ENCODE measurements at places on chromosomes 7 and 10.

DNA sequence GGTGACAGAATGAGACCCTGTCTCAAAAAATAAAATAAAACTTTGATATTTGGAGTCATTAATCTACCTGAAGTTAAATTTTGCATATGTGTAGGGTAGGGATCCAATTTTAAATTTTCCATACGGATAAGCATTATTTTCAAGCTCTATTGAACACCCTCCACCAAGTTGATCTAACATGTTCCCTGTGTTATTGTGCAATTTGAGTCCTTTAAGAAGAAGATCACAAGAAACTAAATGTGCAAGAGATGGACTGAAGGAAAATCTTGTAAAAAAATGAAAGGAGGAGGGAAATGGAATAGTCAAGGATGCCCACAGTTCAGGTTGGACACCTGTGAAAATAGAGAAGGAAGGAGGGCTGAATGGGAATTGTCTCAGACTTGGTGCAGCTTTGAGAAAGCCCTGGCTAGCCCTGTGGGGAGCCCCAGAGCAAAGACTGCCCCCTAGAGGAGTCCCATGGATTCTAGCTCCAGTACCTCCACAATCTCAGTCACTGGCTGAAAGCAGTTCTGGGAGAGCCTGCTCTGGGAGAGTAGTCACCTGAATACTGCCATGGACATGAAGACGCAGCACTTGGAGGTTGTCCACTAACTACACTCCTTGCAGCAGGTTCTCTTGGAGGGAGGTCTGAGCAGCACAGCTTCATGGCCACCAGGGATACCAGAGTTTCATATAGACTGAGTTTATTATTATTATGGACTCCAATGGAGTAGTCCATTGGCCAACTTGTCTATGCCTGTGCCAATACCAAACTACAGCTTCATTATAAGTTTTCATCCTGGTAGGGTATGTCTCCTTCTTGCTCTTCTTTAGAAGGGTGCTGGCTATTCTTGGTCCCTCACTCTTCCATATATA is 5.7 kb upstream of the TIAL1 start:
- DNase-seq, result peak; percentile 57

- DNase-seq, result no peak
Measured at GRCh38 chr10:5812283-5813090, 747 bp downstream of the GDI2 start.

DNA sequence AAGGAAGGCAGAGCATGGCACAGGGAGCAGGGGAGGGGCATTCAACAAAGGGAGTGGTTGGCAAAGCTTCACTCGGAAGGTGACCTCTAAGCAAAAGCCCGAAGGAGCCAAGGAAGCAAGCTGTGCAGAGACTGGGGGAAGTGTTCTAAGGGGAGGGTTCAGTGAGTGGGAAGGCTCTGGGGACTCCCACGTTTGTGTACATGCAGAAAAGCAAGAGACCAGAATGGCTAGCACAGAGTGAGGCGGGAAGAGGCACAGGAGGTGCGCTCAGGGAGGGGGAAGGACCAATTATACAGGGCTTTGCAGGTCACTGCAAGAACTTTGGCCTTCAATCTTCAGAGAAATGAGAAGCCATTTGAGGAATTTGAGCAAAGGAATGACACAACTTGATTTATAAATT is 7.4 kb downstream of the ARHGAP21 start:
- DNase-seq, result no peak

DNA sequence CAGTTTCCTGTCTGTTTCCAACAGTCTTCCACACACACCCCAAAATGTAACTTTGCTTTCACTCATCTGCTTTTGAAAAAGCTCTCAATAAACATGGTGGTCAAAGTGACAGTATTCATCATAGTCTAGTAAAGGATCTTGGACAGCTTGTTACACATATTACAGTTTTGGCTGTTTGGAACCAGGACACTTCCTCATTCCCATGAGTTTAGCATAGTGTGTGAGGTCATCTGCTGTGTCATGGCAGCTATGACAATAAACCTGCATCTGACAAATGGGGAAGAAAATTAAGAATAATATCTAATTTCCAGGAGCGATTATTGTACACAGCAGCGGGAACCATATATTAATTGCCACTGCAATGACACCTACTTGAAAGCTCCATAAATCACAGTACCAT is 184.3 kb upstream of the SLC26A5 start:
- DNase-seq, result no peak

GRCh38 chr10:63718006-63718405 is 196.8 kb downstream of the REEP3 start:
- no peak for DNase-seq

DNA sequence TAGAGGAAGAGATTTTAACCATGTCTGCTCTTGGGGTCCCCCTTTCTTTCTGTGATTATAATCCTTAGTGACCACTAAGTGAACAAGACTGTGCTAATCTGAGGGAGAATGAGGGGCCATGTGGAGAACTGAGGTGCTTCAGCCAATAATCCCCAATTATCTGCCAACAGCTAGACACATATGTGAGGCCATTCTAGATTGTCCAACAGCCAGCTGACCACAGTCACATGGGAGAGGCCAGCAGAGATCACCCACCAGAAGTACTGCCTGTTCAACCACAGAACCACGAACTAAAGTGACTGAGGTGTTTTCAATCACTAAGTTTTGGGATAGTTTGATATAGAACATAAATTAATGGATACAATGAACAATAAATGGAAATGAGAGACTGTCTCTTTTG is 74.3 kb downstream of the SEMA3E start:
- no peak for DNase-seq

DNA sequence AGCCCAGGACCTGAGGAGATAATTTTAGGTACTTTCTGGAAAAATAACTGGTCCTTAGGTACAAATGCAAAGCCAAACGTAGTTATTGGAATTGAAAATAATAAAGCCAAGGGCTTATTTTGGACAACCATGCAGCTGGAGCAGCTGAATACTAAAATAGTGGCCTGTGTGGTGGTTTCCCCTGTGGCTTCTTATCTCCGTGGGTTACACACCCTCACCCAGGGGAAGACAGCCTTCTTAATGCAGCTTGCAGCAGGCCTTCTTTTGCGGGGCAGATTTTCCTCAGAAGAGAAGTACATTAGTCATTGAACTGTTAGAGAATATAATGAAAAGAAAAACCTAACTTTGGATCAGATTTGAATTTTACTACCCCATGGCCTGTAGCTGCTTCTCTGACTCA is 133.5 kb downstream of the ST7 start:
- no peak for DNase-seq

DNA sequence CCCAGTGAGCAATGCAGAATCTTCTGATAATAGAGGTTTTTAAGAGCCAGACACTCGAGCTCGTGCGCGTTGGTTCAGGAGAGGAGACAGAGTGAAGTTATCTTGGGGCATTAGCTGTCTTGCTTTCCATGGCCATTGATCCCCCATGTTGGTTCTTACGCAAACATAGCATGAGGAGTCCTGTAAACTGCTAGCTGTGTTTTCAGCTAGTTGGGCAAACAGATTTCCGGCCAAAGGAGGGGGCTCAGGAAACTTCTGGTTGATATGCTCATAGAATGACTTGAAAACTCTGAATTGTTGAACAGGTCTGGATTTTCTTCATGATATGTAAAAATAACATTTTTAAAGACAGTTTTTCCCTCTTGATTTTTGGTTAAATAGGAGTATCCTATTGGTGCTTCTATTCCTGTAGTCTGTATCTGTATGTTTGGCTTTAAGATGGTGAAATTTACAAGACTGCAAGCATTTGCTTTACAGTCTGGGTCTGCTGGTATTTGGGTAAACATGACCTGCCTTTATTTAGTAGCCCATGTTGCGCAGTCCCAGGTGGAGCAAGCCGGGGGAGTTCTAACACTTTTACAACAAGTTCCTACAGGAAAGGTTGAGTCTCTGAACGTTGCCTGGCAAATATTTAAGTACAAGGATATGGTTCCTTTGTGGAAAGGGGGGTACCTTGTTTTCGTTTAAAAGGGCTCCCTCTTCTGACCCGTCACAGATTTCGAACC is 218.4 kb upstream of the KCND2 start:
- no peak for DNase-seq

DNA sequence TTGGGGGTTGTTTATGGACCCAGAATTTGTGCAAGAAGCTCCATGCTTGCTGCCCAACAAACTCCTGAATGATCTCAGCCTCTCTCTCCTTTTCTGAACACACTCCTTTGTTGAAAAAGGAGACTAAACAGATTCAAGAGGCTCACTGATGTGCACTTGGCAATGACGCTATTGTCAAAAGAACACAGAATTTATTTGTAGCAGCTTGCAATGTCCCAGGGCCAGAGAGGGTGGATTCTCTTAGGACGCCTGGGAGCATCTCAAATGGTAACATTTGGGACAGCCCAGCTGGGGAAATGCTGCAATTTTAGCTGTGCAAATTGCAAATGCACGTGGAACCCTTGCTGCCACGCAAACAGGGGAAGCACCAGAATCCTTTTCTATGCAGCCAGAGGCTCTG is 79.9 kb downstream of the GPR26 start:
- no peak for DNase-seq

DNA sequence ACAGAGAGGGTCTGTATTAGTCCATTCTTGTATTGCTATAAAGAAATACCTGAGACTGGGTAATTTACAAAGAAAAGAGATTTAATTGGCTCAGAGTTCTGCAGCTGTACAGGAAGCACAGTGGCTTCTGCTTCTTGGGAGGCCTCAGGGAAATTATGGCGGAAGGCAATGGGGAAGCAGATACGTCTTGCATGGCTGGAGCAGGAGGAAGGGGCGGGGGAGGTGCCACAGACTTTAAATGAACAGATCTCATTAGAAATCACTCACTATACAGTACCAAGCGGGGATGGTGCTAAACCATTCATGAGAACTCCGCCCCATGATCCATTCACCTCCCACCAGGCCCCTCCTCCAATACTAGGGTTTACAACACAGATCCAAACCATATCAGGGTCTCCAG is 3.7 kb upstream of the CALU start:
- DNase-seq, result peak; percentile 6

GRCh38 chr7:78768859-78769258 is 684.6 kb downstream of the MAGI2 start:
- no peak for DNase-seq

DNA sequence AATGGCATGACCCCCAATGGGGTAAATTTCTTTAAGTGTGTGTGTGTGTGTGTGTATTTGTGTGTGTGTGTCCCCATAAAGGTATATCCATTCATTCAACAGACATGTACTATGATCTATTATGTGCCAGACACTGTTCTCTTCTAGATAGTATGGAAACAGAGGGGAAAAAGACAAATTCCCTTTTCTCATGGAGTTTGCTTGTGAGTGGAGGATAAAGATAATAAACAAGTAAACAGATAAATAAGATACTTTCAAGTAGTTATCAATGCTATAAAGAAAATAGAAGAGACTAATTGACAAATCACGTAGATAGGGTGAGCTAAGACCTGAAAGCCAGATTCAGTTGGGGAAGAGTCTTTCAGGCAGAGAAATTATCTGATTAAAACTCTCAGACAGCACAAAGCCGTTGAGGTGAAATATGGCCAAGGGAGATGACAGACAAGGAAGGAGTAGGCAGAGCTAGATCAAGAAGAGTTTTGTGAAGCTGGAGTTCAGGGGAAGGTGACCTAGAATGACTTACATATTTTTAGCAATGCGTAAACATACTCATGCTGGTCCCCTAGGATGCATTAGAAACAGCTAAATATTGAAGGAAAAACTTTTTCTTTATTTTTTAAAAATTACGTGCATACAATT is 45.2 kb upstream of the DMTF1 start:
- DNase-seq, result no peak

GRCh38 chr10:28677888-28678686 is 766 bp downstream of the BAMBI start:
- DNase-seq, result no peak

DNA sequence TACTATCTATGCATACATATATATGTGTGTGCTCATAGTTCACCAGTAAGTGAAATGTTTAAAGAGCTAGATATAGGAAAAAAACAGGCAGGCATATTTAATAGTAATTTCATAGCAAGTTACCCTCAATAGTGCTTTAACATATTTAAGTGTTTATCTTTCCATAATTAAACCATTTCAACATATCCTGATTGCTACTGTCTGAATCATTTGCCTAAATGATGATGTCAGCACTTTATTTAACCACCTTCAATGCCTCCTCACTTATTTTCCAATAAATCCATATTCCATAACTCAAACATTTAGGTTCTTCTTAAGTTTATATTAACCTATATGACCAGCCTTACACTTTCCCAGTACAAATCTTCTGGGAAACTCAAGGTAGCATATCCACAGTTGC is 601.1 kb downstream of the ARL4A start:
- DNase-seq, result no peak

DNA sequence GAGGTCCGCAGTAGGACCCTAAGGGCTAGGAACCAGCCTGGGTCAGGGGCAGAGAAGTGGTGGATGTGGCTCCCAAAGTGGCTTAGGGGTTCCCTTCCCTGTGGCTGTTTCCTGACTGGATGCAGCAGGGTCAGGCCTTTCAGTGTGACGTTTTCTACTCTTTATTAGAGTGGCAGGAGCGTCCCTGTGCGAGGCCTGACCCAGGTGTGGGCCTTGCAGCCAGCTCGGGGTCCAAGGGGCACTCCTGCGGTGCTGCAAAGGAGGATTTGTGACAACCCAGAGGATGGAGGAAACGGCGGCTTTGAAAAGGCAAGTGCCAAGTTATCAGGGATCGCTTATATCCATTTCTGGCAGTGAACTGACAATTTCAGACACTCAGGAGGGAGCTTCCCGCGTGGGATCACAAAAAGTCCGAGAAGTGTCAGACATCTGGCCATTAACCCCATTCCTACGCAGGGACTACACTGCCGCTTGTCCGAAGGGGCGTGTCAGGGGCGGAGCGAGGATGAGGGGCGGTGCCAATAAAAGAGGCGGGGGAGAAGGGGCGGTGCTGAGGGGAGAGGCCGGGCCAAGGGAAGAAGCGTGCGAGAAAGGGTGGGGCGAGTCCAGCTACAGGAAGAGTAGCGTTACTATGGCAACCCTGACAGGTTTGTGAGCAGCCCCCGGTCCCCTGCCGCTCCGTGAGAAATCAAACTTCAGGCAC is 98.8 kb upstream of the ZNF722 start:
- peak; percentile 79 for DNase-seq

DNA sequence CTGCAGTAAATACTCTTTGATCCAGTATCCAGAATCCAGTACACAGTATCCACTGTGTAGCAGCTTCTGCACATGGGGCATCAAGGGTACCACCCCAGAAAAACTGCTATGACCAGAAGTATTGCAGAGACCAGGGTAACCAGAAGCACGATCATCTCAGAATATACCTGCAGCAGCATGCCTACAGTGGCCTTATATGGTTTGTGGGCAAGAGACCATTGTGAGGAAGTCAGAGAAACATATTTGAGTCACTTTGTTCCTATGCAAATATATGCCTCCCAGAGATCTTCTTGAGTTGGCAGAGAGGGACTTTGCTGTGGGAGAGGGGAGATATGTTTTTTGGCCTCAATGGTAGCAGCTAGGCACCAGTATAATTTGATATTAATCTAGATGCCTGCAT is 206.4 kb upstream of the LRRTM3 start:
- no peak for DNase-seq
